Mesenteric fat pad (tissue), 1 donor: ENCODE measurements at places on chromosomes 12 and 14. TPM values are rescaled to one million over a fixed set of nuclear protein-coding genes. Genes with fewer than 3 reads are reported as not detected.

DNA sequence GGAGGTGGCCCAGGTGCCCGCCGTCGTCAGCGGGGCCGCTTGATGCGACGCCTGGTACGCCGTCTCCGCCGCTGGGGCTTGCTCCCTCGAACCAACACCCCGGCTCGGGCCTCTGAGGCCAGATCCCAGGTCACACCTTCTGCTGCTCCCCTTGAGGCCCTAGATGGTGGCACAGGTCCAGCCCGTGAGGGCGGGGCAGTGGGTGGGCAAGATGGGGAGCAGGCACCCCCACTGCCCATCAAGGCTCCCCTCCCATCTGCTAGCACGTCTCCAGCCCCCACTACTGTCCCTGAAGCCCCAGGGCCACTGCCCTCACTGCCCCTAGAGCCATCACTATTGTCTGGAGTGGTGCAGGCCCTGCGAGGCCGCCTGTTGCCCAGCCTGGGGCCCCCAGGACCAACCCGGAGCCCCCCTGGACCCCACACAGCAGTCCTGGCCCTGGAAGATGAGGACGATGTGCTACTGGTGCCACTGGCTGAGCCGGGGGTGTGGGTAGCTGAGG, 5.5 kb downstream of the LRP10 start:
- no peak for DNase-seq

The ACSM4 gene
- not detected for total RNA-seq

GRCh38 chr12:119157978-119158377, 20.8 kb upstream of the HSPB8 start:
- no peak for DNase-seq

DNA sequence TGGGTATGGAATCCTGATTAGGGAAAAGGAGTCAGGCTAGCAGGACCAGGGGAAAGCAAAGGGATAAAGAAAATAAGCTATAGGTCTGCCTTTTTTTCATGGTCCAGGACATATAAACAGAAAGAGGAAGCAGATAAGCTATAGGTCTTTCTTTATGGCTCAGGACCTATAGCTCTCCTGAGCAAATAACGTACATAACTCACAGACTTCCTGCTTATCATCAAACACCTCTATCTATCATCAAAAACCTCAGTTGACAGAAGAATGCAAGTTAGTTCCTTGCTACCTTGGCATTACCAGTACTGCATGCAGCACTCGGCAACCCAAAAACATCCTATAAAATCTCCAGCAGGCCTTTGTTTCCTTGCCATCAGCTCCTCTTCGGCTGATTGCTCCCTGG, 238.7 kb upstream of the OR4E1 start:
- DNase-seq: no peak

The DLST gene
- total RNA-seq: 143 TPM
